ENCODE measurements at places on chromosomes 16 and 17.
A peak's percentile ranks its signal among the peaks of the same experiment; 100 is the strongest.

- DNase-seq, result no peak
Measured at GRCh38 chr17:7056386-7056785, 12.5 kb upstream of the SLC16A11 start.

DNA sequence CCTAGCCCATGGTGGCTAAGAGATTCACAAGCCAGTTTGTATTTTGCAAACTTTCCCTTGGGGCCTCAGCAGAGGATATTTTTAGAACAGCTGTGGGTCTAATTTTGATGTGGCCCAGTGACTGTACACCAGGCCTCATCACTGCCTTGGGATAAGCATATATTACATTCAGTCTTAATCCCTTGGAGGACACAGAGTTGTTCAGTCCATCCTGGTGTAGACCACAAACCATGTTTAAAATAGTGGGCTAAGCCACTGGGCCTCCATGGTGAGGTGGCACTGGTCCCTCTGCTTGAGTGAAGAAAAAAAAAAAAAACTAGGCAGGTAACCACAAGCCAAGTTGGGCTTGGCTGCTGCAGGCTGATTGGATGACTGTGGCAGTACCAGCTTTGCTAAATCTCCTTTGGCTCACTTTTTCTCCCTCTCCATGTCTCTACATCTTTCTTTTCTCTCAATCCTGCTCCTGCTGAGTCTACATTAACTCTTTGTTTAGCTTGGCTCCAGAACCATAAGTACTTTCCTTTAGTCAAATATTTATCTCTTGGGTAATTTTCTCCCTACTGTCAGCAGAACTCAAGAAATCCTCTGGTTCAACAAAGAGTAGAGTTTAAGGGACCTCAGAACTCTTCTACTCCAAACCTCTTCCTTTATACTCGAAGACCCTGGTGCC lies 120.0 kb upstream of the TBX2 start:
- peak; percentile 22 for DNase-seq

- DNase-seq, result no peak
Measured at GRCh38 chr17:50630524-50631194, 4.0 kb upstream of the ABCC3 start.

- DNase-seq, result no peak
Measured at GRCh38 chr17:78318843-78319242, 41.0 kb downstream of the SOCS3 start.

DNA sequence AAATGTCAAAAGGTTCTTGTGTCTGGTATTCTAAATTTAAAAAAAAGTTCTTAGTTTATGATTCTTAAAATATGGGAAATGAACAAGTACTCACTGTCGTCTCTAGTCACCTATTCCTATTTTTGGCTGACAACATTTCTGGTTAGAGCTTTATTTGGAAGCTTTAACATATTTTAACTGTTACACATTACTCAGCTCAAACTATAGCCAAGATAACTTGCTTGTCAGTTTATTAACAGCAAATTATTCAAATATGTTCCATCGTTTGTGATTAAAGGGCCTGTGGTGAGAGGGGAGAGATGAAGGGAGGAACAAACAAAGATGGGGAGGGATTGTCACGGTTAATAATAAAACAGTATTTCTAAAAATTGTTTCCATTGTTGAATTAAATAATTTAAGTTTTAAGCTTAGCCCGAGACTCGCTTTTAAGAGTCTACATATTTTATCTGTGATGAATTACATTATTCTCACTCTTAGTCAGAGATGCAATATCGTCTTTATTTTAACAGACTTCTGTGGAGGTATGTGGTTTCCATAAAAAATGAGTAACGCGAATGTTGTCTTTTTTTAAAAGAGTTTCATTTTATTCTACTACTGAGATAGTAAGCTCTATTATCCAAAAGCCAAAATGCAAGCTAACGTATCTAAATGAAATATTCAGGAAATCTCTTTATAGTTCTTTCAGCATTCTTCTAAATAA lies 321.9 kb upstream of the PMFBP1 start:
- no peak for DNase-seq

- DNase-seq, result no peak
Measured at GRCh38 chr17:46876353-46876887, 25.0 kb downstream of the WNT9B start.

DNA sequence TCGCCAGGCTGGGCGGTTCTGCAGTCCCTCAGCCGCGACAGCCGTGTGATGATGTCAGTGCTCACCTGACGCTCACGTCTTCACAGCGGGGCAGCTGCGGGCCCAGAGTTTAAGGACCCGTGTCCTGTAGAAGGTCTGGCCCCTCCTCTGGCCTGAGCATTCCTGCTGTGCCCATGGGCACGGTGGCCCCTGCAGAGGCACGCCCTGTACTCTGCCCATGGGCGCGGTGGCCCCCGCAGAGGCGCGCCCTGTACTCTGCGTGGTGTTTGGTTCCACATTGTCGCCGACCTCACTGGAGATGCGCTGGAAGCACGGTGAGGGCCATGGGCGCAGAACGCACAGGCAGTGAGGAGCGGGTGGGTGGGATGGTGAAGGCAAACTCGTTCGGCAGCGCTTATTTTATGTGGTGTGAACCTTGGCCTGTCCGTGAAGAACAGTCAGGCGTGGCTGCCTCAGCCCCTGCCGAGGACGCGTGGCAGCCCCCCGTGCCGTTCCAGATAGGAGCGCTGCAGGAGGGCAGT lies 122.0 kb downstream of the BANP start:
- DNase-seq, result no peak

GRCh38 chr17:42709561-42709960 lies 27.2 kb downstream of the CNTNAP1 start:
- peak; percentile 25 for DNase-seq

DNA sequence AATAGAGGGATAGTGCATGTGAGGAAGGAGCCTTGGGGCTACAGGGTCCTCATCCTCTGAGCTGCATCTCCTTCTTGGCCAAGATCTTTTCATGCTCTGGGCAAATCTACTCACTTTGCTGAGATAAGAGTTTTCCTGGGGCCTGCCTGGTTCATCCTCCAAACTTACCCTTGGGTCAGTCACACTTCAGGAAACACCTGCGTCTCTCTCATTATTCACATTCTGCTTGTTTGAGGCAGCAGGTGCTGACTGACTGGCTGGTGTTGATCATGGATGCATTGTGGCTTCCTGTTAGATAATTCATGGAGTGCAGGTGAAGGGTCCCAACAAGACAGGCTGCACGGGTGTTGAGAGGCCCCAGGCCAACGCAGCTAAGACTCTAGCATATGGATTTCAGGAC lies 162.6 kb downstream of the SALL1 start:
- no peak for DNase-seq

DNA sequence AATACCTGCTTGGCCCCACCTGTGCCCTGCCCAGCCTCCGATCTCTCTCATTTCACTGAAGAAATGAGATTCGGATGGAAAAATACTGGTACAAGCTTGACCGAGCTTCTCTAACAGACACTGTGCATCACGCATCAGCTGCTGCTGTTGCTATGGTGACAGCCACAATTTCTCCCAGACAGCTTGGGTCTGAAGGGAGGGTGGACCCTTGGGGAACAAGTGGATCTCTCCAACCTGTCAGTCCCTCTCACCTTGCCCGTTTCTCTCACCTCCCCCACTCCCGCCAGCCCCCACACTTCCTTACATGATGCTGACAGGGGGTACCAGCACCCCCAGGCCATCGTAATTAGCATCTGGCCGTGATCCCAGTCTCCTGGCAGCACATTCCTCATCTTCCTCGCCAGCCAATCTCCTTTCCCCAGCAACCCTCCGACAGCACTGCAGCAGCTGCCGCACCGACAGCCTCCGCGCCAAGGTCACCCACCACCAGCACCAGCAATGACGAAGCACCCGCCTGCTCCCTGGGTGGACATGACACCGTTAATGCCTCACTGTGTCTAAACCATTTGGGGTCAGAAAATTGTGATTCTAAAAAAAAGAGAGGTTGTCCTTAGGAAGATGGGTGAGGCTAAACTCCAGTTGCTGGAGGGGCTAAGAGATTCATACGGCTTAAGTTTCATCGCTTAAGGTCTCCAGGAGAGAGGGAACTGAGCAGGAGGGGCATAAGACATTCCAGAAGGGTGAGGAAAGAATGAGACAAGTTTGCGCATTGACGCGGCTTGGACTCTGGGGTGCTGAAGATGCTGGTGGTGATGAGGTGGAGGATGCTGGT lies 58.6 kb upstream of the TNRC6A start:
- peak; percentile 87 for DNase-seq

DNA sequence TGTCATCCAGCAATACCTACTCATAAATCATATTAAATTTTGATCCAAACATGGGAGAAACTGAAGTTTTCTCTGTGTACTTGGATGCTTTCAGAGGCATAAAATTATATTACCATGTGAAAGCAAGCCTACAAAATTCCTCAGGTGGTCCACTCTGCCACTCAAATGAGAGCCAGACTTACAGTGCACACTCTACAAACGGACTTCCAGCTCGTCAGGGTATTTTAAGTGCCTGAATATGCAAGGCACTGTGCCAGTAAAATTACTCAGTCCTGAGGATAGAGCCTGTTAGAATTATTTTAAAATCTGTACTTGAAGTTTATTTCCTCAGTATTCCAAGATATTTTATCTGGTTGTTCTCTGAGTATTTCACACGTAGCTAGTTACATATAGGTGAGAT lies 54.5 kb downstream of the TENT4B start:
- peak; percentile 60 for DNase-seq

DNA sequence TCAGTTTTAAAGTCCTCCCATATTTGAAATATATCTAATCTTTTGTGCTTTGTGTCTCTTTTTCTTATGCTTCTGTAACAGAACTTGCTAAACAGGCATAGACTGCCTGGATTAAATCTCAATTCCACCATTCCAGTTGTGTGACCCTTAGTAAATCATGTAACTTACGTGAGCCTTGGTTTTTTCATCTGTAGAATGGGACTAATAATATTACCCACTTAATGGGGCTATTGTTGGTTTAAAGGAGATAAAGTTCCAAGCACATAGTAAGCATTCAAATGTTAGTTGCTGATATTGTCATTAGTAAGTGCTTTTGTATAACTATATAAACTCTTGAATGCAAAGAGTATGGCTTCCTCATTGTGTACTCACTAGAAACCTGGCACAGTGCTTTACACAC lies 5.9 kb upstream of the VWA3A start:
- no peak for DNase-seq

GRCh38 chr17:57987581-57988300 lies at the start of gene VEZF1:
VEZF1 (minus strand) TSS chr17:57988254; CDS start chr17:57988111, 143 bp downstream.
- DNase-seq, result peak; percentile 90

DNA sequence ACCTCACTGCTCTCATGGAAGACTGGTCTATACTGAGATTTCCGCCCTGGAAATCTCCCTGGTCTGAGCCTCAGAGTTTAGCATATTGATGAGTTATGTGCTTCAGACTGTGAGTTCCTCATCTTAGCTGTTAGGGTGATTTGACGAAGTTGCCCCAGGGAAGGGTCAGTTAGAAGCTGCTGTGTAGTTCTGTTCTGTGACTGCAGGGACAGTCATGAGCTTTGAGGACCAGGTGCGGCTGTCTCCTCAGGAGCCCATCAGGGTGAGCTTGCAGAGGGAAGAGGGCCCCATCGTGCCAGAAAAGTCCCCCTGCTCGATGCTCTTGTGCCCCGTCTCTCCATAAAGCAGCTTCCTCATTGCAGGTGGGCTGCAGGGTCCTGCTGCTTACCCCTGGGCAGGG lies 28.3 kb upstream of the IL17C start:
- DNase-seq, result no peak

GRCh38 chr17:3691617-3692067 lies 4.3 kb downstream of the P2RX5 start:
- DNase-seq, result no peak

DNA sequence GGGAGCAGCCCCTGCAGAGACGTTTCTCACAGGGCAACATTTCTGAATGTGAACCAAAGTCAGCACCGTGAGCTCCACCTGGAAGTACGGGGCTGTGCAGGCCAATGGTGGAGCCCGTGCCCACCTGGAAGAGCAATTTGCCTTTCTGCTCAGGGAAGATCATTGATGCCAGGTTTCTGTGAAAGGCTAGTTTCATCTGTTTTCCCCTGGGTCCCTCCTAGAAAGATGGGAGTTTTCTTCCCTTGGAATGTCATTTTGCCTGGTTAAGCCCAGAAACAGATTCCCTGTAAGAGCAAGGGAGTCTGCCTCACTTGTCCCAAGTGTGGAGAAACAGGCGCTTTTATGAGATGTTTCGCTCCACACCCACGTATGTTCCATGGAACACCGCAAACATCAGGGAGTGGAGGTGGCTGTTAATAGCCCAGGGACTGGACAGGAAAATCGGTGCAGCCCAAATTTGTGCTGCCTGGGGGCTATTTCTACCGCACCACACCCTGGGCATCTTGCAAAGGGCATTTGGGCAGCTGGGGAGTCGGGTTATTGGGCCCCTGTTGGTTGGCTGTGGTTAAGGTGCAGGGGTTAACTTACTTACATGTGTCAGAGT lies 2.6 kb downstream of the SLC6A4 start:
- DNase-seq, result no peak

DNA sequence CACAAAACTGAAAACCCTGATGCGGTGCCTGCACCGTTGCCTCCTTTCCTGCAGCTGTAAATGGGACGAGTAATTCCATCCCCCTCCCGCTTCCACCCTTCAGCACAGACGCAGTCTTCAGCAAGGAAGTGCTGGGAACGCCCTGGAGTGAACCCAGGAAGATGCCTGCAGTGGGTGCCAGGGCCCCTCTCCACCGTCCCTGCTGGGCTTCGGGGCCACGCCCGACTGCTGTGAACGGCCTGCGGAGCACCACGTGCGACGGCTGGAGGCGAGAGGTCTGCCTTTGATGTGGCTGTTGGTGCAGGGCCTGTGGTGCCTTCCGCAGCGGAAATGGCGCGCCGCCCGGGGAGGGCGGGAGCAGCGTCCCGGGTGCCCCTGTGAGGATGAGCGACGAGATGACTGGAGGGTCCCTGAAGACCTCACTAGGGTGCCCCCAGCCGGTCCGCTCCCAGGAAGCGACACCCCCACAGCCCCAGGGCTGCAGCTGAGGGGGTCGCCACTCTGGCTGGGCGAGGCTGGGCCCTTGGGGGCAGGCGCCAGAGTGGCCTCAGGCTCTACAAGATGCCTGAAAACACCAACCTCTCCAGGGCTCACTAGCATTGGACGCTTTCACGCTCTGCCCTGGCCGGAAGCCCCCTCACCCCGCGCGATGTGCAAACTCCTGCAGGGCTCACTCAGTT lies 749 bp upstream of the MC1R start:
- no peak for DNase-seq

DNA sequence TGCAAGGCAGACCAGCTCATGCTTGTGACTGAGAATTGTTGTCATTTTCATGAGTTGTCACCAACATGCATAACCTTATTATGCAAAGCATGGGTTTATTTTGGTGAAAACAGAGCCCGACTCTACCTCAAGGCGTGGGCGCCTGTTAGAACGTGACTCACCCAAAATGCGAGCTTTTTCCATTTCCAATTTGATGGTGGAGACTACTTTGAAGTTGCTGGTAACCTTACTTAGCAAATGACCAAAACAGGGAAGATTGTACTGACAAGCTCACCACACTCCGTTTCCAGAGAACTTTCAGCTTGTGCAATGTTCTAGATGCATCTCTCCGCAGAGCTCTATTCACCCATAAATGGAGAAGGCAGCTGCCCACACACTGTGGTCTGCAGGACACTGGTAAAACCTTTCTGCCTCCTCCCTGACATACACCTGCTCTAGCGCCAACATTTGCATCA lies 284.5 kb downstream of the MAF start:
- DNase-seq, result no peak

GRCh38 chr17:55986817-55987216 lies 166.5 kb upstream of the ANKFN1 start:
- DNase-seq, result no peak

Data from muscle of leg (tissue), 16 donors.